ENCODE measurements at places on chromosomes 6 and 20. TPM values are rescaled to one million over a fixed set of nuclear protein-coding genes. Genes with fewer than 3 reads are reported as not detected.

MAS1 gene
- polyA plus RNA-seq: not detected

TINAG gene
- polyA plus RNA-seq: not detected

TXLNB gene
- 0.04 TPM for polyA plus RNA-seq

NKX2-2 gene
- polyA plus RNA-seq: not detected

PKHD1 gene
- not detected for polyA plus RNA-seq

HLA-G gene
- polyA plus RNA-seq: not detected

ADA gene
- polyA plus RNA-seq: 11.0 TPM

GJA10 gene
- not detected for polyA plus RNA-seq

ADGRF1 gene
- polyA plus RNA-seq: not detected

CENPQ gene
- 3.7 TPM for polyA plus RNA-seq

ZSCAN31 gene
- 1.4 TPM for polyA plus RNA-seq

HLA-DOA gene
- polyA plus RNA-seq: not detected

TP53TG5 gene
- not detected for polyA plus RNA-seq

THBS2 gene
- polyA plus RNA-seq: 97.3 TPM

OPRM1 gene
- polyA plus RNA-seq: not detected

ANGPT4 gene
- polyA plus RNA-seq: not detected

E2F1 gene
- polyA plus RNA-seq: 14.0 TPM

LYRM2 gene
- polyA plus RNA-seq: 14.8 TPM

NOTCH4 gene
- polyA plus RNA-seq: 0.76 TPM

IRAK1BP1 gene
- 0.94 TPM for polyA plus RNA-seq

FAM209B gene
- 0.32 TPM for polyA plus RNA-seq

DEFB118 gene
- polyA plus RNA-seq: not detected

C6orf52 gene
- not detected for polyA plus RNA-seq

SIRPA gene
- 37.2 TPM for polyA plus RNA-seq

BPI gene
- 0.05 TPM for polyA plus RNA-seq

PNLDC1 gene
- polyA plus RNA-seq: not detected

SEC23B gene
- polyA plus RNA-seq: 51.5 TPM

GTF2H4 gene
- polyA plus RNA-seq: 30.8 TPM

SLC18B1 gene
- polyA plus RNA-seq: 1.7 TPM

CMTR1 gene
- 17.4 TPM for polyA plus RNA-seq

TGM3 gene
- not detected for polyA plus RNA-seq

KHDRBS2 gene
- not detected for polyA plus RNA-seq

COL21A1 gene
- 0.05 TPM for polyA plus RNA-seq

All from IMR-90 (cell line).